ENCODE measurements at places on chromosomes 11 and 22. TPM values are rescaled to one million over a fixed set of nuclear protein-coding genes. Genes with fewer than 3 reads are reported as not detected.

GRCh38 chr11:20688761-20689160 is 19.4 kb downstream of the NELL1 start:
- DNase-seq = no peak

GRCh38 chr11:82845356-82846353 is 54.6 kb downstream of the PRCP start:
- no peak for DNase-seq

- DNase-seq = no peak
Observed at GRCh38 chr11:69788956-69789355, 13.8 kb upstream of the FGF4 start.

DNA sequence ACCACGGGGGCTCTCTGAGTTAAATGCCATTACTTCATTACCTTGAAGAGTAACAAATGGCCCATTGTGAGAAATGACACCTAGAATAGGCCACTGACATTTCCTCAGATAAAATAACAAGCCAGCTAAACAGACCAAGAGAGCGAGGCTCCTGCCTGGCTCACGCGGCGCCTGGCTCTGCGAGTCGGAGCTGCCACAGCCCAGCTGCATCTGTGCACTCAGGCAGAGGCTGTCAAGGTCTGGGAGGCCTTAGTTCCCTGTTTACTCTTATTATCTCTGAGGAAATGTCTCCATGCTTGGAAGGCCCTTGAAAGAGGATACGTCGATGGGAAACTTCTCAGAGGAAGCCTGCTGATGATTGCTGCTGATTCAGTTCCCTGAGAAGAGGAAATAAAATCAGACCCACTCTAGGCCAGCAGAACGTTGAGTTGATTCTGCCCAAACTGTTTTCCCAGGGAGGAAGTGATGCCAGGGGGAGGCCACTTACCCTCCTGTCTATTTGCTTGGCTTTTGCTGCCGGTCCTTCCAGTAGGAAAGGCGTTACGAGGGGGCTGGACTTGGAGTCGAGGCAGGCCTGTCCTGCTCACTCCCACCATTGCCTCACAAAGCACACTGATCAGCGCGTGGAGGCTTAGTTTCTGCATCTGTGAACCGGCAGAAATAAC is 208.8 kb downstream of the TBC1D22A start:
- no peak for DNase-seq

- DNase-seq = no peak
Observed at GRCh38 chr11:101686514-101686913, 102.7 kb upstream of the TRPC6 start.

DNA sequence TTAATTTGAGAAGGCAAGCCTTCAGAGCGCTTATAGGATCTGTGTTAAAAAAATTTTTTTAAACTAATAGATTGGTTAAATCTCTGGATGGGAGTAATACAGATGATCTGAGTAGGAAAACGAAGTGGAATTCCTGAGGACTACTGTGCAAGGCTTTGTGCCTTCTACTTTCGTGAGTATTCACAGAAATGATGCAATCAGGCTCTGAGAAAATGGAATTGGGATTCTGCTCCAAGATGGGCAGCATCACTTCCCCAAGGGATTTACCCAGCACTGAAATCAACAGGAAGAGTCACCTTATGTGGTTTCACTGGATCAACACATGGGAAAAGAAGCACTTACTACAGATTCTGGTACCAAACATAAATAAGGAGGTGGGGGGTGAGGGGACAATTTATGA is 12.5 kb downstream of the KMT5B start:
- DNase-seq = no peak

GRCh38 chr22:50583294-50583861 is 729 bp upstream of the CHKB start:
- DNase-seq = no peak

DNA sequence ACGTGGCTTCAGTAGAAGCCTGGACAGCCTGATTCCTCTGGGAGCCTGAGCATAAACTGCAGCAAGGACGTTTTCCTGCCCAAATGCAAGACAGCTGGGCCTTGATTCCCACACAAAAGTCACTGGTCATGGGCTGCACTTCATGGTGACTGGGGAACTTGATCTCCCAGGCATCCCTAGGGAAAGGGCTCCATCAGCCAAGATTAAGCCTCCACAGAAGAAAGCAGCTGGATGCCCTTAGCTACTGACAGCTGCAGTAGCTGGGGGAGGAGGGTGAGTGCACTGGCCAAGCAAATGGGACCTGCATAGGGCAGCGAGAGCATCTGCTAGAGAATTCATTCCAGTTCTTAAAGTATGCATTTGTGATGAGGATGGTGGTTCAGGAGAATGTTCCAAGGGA is 267.4 kb upstream of the ISX start:
- no peak for DNase-seq

- no peak for DNase-seq
Observed at GRCh38 chr22:27997538-27997937, 78.5 kb upstream of the PITPNB start.

TRPT1 gene
- total RNA-seq = 40.8 TPM

PACSIN3 gene
- total RNA-seq = 13.6 TPM

All from omental fat pad (tissue), 4 donors.